Activated CD4-positive, alpha-beta T cell treated with anti-CD3 and anti-CD28 coated beads, Interleukin-2, Interleukin-6, amounts not matched to agents 100 ng/mL and 50 ng/mL, durations not matched to agents 16 hours and 8 hours (primary cell): ENCODE measurements at places on chromosomes 16 and 17.
A peak's percentile ranks its signal among the peaks of the same experiment; 100 is the strongest.

GRCh38 chr16:49890876-49891275 is 35.0 kb upstream of the ZNF423 start:
- DNase-seq: peak; percentile 17

- DNase-seq: no peak
These were observed 14.6 kb downstream of the CRISPLD2 start for GRCh38 chr16:84834403-84834772.

DNA sequence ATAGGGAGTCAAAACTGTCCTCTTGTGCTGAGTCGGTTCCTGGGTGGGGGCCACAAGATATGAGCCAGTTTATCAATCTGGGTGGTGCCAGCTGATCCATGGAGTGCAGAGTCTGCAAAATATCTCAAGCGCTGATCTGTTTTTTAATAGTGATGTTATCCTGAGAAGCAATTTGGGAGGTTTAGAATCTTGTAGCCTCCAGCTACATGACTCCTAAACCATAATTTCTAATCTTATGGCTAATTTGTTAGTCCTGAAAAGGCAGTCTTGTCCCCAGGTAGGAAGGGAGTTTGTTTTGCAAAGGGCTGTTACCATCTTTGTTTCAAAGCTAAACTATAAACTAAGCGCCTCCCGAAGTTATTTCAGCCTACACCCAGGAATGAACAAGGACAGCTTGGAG is 1.7 kb downstream of the TSPAN10 start:
- DNase-seq: no peak

DNA sequence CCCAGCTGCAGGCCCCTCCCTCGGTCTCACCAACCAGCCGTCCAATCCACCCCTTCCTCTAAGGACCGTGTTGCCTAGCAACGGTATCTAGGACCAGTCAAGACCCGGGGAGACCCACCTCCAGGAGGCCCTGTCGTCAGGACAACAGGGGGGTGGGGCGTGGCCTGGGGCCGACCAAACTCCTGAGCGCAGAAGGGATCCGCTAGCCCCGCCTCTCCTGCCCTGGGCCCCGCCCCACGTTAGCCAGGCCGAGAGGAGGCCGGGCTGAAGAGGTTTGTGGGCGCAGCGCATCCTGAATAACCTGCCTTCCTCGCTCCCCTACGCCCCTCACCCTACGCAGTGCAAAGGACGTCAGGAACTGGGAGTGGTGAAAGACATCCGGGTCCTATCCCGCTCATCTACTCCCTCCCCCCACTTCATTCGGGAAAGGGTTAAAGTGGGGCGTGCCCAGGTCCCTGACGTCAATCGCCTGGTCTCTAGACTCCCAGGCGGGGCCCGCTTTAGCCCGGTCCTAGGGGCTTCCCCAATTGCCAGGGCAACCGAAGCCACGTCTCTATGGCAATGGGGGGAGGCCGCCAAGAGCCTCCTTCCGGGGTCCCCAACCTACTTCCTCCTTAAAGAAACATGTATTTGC is 14.7 kb downstream of the DLG4 start:
- peak; percentile 93 for DNase-seq

- DNase-seq: no peak
These were observed 33.6 kb downstream of the CPNE2 start for GRCh38 chr16:57125969-57126368.

- no peak for DNase-seq
These were observed 35.9 kb downstream of the FZD2 start for GRCh38 chr17:44593156-44593555.

GRCh38 chr16:80440667-80441066 is 100.1 kb upstream of the DYNLRB2 start:
- no peak for DNase-seq

DNA sequence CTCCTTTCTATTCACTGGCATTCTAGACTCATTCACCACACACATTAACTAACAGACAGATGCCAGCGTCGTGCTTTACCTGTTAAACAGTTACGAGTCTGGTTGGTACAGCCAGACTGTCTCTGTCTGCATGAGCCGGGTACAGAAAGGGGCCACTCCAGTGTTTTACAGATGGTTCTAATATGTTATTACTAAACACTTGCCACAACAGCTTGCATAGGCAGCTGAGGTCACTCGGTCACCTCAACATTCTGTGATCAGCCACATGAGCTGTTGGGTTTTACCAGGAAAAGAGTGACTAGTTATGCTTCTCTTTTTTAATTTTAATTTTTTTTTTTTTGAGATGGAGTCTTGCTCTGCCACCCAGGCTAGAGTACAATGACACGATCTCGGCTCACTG is 25.2 kb downstream of the CD300A start:
- no peak for DNase-seq

- DNase-seq: no peak
These were observed 32.1 kb downstream of the ABR start for GRCh38 chr17:1147664-1148063.

DNA sequence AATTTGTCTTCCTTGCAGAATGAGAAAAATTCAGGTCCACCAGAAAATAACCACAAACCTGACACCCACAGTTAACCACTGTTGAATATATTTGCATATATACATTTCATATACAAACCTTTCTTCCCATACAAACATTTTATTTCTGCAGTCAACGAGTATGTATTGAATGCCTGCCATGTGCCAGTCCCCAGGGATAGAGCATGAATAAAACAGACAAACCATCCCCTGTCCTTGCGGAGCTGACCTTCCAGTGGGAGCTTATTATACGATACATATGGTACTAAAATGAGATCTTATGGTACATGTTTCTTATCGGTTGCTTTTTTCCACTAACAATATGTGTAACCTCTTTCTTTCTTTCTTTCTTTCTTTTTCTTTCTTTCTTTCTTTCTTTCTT is 116.7 kb downstream of the PITPNC1 start:
- DNase-seq: no peak

- peak; percentile 80 for DNase-seq
These were observed 45.5 kb downstream of the CYTH1 start for GRCh38 chr17:78736526-78737079.

DNA sequence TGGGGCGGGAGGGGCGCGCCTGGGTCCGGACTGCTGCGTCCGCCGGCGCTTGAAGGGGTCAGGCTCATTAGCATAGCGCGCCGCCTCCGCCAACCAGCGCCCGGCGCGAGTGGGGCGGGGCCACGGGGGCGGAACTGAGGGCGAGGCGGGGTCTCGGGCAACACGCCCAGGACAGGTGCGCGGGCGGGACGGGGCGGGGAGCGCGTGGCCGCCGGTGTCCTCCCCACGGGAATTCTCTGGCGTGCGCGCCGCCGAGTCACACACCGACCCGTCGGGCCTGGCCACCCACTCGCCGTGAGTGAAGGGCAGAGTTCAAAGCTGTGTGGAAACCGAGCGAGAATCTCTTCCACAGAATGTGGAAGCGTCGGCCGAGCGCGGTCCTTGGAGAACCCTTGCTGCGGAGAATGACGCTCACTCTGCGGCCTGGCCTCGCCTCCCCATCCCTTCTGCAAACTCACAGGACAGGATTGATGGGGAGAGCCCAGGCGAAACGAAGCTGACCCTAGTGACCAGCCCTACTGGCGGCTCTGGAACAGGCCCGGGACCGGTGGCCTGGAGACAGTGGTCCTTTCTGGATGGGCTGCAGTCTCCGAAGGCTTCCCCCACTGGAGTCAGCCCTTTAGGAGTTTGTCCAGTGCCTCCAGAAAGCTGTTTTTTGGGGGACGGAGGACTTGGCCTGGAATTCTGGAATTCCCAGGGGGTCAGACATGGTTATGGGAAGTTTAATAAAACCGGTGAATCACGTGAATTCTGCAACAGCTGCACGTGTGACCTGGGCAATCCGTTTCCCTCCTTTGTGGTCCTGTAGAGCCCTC is at the start of gene SNAI3:
SNAI3 (minus strand) TSS at position 69 of the 815 bp plus-strand sequence. CDS start 101 bp downstream, outside the sequence.
- peak; percentile 86 for DNase-seq

DNA sequence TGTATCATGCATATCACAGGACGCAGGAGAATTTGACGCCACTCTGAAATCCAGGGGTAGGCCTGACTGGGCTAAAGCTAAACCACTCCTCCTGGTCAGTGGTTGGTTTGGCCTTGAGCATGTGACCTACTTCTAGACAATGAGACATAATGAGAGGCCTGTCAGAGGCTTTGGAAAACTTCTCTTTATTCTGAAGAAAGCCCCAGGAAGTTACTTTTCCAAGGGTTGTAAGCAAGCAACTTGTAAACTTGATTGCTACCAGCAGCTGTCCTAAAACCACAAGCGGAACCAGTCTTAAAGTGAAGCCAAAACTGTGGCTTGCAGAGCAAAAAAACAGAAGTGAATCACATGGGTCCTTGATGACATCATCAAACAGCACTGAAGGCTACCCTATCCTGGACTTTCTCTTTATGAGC is 138.2 kb upstream of the COX10 start:
- no peak for DNase-seq

- no peak for DNase-seq
These were observed 603.8 kb upstream of the CA10 start for GRCh38 chr17:52762147-52762793.

DNA sequence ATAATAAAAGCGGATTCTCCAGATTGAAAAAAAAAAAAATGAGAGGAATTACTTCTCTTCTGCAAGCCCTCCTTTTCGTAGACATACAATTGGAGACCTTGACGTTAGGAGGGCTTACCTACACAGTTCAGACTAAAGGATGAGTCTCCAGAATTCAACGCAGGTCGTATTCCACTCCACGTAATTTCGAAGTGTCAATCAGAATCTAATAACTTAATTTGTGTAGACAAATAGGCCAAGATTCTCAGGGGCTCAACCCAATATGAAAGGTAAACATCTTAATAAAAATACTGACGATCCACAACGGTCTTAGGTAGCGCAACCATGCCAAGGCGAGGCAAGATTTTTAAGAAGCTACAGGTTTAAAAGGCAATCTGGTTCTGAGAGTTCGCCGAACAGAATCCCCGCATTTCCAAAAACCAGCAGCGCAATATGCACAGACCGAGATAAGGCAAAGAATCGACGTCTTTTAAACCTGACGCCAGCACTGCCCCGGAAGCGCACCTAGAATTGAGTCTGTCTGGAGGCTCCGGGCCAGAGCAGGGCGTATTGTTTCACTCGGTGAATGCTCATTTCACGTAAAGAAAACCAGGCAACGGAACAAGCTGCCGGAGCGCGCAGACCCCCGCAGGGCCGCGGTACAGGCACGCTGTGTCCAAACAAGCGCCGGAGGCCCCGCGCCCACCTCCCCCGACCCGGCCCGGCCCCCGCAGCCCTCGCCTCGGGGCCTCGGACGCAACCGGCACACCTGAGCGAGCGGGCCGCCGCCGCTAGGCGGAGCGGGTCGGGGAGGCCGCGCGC is 623 bp downstream of the MBTPS1 start:
- DNase-seq: peak; percentile 59

DNA sequence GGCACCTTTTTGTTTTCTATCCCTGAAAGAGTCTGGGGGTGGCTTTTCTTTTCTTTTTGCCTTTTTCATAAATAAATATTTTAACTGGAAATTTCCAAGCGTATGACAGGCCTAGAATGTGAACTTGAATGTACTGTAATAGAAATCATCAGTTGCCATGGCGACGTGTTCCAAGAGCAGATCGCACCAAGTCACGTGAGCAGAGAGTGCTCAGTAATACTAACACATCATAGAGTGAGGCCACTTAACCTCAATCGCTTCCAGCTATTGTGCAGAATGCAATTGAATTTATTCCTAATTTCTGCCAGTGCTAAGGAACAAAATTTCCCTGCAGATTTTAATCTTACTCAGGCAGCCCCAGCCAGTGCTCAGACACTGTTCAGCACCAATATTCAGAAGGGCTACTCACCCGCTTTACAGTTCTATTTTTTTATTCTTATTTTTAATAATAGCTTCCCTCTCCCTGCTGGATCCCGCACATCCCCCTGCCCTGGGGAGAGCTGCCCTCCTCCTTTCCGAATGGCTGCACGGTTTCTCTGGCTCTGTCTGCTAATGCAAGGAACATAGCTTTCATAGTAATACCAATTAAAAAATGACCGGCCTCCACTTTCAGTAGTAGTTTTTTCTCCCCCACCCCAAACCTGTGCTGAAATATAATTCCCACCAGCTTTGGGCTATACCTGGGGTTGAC is 26.2 kb upstream of the PMFBP1 start:
- DNase-seq: no peak

DNA sequence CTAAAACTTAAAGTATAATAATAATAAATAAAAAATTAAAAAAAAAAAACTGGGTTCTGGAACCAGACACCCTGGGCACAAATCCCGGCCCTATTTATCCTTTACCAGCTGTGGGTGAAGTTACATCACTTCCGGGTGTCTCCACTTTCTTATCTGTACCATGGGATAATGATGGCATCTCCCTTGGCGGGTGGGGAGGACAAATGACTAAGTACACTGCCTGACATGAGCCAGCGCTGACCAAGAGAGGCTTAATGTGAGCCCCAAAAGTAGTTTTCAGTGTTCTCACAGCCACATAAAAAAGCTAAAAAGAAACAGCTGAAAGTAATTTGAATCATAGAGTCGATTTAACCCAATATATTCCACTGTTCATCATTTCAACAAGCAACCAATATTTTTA is 424.9 kb downstream of the SOX9 start:
- no peak for DNase-seq

DNA sequence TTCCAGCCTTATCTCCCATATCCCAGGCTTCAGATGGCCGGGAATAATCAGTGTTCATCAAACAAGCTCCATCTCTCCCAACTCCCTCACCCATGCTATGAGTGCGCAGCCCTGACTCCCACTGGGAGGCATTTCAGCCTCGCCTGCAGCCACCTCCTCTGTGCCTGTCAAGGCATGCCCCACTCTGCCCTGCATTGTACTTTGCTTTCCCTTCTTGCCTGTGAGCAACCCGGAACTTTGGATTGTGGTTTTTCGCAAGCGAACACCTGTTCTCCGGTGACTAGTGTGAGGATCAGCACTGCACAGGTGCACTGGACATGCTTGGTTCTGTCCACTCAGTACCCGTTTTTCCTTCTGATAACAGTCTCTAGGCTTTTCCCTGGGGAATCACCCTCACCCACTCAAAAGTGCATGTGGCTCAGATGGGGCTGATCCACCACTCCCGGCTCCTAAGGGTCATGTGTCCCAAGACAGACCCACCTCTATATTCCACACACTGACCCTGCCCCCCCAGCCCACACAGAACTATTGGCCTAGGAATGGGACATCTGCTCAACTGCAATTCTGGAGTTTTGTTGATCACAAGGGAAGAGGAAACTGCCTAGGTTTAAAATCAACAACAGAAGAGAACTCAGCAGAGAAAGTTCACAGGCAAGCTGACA is 9.1 kb downstream of the CHST6 start:
- no peak for DNase-seq

DNA sequence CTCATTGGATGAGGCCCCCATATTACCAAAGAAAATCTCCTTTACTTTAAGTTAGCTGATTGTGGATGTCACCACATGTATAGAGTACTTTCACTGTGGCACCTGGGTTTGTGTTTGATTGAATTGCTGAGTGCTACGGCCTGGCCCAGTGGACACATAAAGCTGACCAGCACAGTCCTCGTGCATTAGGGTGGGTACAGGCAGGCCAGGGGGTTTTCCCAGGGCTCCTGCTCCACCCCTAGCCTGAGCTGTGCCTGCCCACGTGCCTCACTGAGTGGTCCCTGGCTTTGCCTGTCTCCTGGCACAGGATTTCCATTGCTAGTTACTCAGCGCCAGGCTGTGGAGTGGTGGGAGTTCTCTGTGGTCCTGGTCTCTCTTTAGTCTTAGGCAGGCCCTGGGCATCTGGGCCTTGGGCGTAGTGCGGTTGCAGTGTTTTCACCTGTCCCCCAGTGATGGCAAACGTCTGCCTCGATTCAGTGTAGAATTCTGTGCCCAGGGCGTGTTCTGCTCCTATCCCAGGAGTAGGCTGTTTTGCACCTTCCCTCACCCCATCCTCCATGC is 86.0 kb downstream of the RPTOR start:
- DNase-seq: no peak
